Fibroblast of villous mesenchyme (primary cell): ENCODE measurements at places on chromosomes 2 and 18. TPM values are rescaled to one million over a fixed set of nuclear protein-coding genes. Genes with fewer than 3 reads are reported as not detected.

Gene CCDC68
- 3.5 and 9.1 TPM in 2 replicates for total RNA-seq

Gene TIMM21
- total RNA-seq = 17.1 and 20.7 TPM in 2 replicates

DNA sequence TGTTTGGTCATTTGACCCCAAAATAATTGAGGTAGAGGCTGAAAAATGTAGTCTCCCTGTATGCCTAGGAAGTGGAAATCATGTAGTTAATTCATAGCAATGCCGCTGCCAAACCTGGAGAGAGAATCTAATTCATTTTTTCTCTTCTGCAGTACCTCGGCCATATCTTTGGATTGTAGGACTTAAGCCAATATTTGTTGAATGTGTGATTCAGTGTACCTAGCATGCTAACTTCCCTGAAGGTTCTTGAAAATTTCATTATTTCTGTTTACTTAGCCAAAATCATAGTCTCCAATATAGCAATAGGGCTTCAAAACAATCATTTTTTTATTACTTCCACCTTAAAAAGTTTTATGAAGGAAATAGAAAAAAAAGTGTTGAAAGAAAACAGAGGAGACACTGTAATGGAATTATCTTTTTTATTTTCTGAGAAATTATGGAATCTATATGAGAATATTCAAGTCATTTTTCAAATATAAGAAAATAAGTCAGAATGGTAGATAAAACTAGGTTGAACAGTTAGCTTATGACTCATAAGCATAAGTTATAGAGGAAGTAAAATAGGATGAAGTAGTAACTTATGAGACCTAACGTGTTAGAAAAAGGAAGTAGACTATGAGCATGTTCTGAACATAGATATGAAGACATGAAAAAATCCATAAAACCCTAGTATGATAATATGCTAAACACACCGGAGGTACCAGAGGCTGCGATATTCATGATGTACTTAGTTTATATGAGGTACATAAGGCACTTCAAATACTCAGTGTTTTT lies 35.2 kb upstream of the CDH19 start:
- DNase-seq = no peak

Gene STARD6
- total RNA-seq = 0.43 TPM in 1 of 2 replicates, not detected in the other

GRCh38 chr2:218867900-218868299 lies 8.3 kb downstream of the WNT6 start:
- peak; percentile 21 for DNase-seq

DNA sequence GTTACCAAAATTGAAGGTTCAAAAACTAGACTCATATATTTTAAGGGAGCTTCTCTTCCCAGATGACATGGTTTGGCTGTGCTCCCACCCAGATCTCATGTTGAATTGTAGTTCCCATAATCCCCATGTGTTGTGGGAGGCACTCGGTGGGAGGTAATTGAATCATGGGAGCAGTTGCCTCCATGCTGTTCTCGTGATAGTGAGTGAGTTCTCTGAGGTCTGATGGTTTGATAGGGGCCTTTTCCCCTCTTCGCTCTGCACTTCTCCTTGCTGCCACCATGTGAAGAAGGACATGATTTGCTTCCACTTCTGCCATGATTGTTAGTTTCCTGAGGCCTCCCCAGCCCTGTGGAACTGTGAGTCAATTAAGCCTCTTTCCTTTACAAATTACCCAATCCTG lies 140.1 kb downstream of the MAIP1 start:
- DNase-seq = no peak

GRCh38 chr2:240597054-240597418 lies 10.5 kb downstream of the CAPN10 start:
- DNase-seq = no peak

- DNase-seq = no peak
Measured at GRCh38 chr2:56589835-56590234, 406.0 kb downstream of the CCDC85A start.

GRCh38 chr2:203059567-203060240 lies 45.0 kb downstream of the NBEAL1 start:
- no peak for DNase-seq

DNA sequence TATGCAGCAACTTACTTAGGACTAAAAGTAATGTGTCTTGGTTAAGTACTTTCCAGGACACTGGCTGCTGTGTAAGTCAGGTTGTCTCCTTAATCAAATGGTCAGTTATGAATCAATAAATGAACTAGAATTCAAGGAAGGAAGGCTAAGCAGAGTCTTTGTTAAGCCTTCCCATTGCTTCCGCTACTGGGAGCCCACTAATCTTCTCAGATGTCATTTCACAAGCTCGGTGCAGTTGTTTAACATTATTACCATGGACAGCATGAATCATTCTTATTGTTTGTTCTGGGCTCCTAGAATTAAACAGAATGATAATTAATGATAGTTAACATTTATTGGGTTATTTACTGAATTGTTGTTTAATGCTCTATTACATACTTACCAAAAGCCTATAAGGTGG lies 26.0 kb upstream of the MEIS1 start:
- peak; percentile 39 for DNase-seq

DNA sequence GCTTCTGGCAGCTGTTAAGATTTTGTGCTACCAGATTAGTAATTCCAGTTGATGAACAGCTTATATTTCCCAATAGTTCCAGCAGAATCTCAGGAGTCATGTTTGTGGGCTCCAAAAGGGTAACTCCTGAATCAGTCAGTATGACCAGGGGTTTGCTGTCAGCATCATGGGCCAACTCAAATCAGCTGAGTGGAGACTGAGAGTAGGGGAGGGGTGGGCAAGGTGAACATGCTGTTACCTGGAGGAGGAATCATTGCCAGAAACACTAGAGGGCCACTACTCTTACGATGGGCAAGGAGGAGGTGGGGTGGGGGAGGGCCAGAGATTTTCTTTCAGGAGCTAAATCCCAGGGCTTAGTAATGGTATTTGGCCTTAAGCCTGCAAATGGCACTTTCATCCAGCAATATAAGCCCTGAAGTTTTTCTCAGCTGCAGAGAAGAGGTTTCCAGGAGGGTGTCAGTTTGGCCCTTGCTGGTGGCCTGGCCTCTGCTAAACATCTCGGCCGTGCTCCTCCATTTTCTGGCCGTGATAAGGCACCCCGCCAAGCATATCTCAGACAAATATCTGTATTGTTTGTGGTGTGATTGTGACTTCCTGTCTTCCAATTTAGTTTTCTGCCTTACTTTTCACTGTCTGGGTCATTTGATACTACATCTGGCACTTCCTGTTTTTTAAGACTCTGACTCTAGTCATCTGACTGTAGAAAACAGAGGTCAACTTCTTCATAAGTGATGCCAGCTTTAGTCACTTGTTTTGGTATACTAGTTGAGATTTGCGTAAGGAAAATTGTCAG lies 120.5 kb upstream of the CXCR4 start:
- DNase-seq = peak; percentile 79

Gene C2orf49
- total RNA-seq = 12.9 and 23.7 TPM in 2 replicates

GRCh38 chr2:30936977-30937376 lies 129.7 kb upstream of the CAPN13 start:
- DNase-seq = no peak

- DNase-seq = peak; percentile 56
Measured at GRCh38 chr2:190634381-190634780, 14.5 kb upstream of the NAB1 start.

DNA sequence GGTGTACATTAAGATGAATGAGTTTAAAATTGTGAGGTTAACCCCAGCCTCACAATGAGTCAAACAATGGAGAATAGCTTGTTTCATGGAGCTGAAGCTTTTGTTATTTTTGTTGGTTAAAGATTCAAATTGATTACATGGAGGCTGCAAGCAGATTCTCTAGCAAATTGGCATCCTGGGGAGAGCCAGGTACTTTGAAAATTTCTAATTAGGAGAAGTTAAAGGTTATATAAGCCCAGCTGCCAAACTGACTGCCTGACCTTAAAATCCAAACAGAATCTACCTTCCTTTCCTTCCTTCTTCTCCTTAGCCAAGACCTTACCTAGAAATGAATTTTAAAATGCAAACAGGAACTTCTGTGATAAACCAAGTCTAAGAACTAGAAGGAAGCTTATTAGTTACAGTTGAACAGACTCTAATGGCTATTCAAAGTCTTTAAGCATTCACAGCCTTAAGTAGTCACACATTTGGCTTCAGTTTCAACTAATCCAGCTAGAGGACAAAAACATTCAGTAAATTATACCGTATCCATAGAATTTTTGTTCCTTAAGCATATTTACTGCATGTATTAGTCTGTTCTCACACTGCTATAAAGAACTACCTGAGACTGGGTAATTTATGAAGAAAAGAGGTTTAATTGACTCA lies 31.5 kb upstream of the PGAP1 start:
- no peak for DNase-seq

DNA sequence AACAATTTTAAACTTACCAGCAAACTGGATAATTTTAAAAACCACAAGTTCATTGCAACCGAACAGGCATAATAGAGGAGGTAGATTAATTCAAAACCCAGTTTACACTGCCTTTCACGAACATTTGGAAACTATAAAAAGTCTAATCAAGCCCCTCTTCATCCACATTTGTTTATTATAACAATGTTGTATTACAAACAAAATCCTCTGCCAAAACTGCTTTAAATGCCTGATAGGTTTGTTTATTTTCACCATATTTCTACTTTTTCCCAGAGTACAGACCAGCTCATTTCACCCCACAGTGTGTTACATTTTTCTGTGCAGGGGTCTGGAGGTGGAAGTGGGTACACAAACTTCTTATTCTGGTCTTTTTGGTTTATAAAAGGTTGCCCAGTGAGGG lies 184.2 kb downstream of the OSR1 start:
- no peak for DNase-seq

Gene PRLH
- total RNA-seq = not detected in 2 replicates

DNA sequence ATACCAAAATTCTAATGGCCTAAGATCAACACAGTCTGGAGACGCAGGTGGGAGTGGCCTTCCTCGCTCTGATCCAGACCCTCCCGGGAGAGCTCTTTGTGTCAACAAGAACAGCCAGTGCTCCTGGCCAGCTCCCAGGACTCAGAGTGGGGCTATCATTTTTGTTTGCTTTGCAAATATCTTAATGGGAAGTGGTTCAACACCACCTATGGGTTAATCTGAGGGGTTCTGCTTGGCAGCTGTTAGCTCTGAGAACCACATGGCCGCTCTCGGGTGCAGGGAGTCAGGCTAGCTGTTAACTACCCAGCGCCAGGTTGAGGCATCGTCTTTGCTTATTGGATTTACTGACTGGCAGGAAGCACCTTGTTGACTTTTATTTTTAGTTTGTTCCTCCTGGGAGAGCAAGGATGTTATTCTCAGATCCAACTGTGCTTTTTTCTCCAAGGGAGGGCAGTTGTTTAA lies 184.8 kb upstream of the SP5 start:
- peak; percentile 66 for DNase-seq

Gene FOXI3
- total RNA-seq = not detected in 2 replicates

DNA sequence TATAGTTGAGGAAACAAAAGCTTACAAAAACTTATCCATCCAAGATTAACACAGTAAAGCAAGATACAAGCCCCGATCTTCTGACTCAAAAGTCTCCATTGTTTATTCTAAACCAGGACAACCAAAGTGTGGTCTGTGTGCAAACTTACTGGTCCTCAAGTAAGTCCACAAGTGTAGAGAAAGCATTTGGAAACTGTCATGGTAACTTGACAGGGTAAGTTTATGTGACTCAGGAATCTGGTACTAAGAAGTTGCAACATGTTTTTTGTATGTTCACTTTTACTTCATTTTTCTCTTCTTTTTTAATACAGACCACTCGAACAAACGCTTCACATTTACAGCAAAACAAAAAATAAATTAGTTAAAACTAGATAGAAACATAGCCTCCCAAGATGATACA lies 9.4 kb downstream of the MBD2 start:
- DNase-seq = peak; percentile 69

DNA sequence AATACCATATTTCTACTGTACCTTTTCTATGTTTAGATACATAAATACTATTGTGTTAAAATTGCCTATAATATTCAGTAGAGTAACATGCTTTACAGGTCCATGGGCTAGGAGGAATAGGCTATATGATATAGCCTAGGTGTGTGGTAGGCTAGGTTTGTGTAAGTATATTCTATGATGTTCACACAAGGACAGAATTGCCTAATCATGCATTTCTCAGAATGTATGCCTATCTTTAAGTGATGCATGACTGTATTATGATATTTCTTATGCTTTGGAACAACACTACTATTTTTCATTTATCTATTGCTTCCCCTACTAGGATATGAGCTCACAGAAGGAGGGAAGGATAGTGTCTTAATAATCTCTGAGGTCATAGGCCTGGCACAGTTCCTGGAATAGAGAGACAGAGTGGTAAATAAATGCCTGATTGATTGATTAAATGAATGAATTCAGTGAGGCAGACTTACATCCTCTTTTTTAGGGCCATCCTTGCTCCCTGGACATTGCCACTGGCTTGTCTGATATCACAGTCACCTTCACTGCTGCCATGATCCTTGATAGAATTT lies 121.0 kb downstream of the MYO3B start:
- no peak for DNase-seq

Gene STPG4
- total RNA-seq = 0.64 and 2.2 TPM in 2 replicates

Gene OTOS
- not detected in 2 replicates for total RNA-seq

DNA sequence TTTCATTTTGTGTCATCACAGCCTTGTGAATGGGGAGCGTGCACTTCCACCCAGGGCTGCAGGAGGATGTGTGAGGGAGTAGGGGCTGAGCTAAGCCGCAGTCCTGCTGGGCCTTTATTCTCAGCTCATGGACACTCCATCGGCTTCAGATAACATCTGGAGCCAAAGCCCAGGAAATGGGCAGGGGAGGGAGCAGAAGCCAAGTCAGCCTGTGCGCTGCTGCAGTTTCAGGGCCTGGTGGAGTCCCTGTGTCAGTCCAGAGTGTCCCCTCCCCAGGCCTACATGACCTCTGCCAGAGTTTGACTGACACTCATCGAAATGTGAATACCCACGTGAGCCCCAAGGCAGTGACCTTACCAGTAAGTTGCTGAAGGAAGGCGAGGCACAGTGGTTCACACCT lies 242.2 kb downstream of the LOXHD1 start:
- DNase-seq = no peak

DNA sequence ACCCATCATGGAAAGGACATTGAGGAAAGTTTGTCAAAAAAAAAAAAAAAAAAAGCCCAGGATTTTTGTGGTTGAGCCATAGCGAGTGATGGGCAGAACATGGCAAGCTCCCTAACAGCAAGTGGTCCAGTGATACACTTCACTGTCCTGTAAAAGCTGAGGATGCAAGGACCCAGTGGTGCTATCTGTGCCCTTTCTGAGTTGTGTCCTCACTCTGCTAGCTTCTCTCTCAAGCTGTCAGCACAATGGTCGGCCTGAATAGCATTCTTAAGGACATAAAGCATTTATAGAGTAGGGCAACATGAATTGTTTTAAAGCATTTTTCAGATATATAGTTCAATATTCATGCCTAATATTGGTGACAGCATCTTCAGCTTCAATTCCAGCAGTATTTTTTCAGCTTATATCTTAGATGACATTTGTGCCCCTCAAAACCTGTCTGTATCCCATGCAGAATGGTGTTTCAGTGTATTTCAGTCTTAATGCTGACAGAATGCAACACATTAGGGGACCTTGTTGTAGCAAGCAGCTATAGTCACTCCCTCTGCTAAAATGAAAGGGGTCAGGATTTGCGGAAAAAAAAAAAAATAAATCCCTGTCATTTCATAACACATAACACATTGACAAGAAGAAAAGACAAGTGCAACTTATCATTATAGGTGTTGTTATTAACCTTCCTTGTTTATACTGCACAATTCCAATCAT lies 496.7 kb downstream of the THSD7B start:
- no peak for DNase-seq
